ENCODE measurements at places on chromosomes 11 and 22.

DNA sequence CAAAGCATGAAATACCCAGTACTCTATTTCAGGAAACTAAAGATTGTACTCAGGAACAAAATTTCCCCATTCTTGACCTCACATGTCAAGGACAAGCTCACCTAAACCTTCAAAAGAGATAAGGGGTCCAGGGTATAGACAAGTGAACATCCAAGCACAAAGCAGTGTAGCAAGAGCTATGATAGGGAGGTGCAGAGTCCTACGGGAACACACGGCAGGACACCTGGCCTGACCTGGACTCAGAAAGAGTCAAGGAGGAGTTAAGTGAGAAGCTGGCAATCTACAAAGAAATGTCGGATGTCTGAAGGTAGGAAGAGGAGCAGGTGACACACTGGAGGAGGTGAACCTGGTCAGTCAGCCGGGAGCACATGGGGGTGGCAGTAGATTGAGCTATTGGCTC, 67.1 kb upstream of the LDLRAD3 start:
- DNase-seq, result peak; percentile 22

DNA sequence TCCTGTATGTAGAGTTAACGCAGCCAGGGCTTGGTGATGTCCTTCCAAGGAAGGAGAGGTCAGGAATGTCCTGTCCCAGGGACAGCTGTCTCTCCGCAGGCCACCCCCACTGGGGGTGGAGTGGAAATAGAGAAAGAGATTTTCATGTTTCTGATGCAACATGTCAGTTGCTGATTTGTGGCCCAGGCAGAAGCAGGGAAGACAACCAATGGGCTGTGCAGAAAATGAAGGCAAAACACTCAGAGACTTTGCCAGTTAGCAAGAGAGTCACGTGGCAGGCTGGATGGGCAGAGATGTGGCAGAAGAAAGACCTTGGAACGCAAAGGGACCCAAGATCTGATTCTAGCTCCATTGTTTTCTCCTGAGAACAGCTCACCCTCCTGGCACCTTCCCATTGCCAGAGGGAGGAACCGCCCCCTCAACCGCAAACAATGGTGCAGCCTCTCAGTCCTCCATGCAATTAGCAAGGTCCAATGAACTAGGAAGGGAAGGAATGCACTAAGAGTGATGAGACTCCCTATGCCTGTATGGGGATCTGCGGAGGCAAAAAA, 71.0 kb downstream of the SYN3 start:
- peak; percentile 62 for DNase-seq

DNA sequence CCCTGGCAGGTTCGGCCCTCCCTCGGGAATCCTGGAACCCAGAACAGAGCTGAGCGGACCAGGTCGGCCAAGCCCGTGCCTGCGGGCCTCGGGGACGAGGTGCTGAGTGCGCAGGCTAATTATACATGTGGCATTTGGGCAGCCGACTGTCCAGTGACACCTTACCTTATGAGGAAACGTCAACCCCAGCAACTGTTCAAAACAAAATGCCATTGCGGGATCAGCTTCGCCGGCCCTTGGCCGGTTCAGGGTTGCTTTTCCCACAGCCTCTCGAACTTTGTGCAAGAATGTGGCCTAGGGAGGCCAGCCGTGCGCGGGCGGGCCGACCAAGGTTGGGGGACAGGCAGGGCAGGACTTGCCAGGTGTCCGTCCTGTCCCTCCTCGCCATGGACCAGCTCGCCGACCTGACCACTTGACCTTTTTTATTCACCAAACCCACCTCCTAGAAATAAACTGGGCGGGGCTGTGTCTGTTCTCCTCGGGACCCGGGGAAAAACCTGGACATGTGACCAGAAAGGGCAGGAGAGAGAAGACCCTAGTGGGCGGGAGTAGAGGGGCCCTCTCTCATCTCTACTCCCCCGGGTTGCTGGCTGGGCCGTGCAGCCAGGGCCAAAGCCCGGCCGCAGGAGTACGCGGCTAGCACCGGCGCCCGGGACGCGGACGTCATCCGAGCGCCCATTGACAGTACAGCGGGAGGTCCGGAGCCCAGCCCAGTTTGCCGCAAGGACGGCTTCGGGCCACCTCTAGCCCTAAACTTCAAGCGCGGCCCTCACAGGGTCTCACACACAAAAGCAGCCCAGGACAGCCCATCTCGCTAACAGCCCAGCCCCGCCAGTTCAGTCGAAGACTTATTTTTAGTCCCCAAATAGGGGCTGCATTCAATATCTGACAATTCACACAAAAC, 134.3 kb upstream of the C11orf58 start:
- DNase-seq, result peak; percentile 68

DNA sequence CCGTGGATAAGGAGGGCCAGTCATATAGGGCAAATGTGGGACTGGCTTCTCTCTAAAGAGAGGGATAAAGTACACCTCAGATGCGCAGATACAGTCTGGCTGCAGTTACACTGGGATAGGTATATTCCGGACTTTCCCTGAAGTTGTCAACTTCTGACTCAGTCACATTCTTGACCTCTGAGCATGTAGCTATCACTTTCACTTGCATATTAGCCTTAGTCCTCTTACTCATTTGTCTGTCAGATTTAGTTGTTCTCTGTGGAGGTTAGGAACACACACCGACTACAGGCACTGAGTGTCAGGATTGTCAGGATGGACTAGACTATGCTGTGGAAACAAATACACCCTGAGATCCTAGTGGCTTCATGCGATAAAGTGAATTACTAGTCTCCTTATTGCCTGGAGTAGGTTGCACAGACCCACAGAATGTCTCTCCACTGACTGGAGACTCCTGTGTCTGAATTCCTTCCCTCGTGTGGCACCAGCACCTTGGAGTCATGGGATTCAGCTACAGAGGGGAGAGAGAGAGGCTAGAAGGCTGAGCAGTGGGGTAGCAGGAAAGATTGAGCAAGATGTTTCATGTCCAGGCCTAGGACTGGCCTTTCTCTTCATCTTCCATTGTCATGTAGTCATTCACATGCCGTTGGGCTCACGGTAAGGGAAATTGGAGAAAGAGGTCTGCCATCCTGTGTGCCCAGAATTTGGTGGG, 654.3 kb downstream of the NTM start:
- DNase-seq, result no peak

GRCh38 chr11:103671143-103671651, 365.2 kb upstream of the DDI1 start:
- no peak for DNase-seq

- DNase-seq, result no peak
These were observed 857 bp downstream of the ARCN1 start for GRCh38 chr11:118572981-118573550.
